ENCODE measurements at places on chromosomes 11 and 22.

GRCh38 chr11:79121351-79121750 is 319.5 kb downstream of the TENM4 start:
- peak; percentile 89 for DNase-seq

- no peak for DNase-seq
Observed at GRCh38 chr11:44247508-44247907, 62.4 kb downstream of the ALX4 start.

DNA sequence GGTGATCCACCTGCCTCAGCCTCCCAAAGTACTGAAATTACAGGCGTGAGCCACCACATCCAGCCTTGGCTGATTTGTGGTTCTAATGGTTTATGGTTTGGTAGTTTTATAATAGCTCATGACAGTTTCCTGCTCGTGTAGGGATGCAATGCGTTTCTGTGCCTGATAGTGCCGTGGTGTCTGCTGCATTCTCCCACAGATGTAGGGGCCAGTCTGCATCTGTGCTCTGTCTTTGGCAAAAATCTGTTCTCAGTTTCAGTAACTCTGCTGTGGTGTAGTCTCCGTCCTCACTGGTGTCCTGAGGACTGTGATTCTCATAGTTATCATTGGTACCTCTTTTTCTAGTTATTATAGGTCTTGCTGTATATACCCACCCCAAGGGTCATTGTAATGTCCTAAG is 16.3 kb downstream of the ST14 start:
- no peak for DNase-seq

DNA sequence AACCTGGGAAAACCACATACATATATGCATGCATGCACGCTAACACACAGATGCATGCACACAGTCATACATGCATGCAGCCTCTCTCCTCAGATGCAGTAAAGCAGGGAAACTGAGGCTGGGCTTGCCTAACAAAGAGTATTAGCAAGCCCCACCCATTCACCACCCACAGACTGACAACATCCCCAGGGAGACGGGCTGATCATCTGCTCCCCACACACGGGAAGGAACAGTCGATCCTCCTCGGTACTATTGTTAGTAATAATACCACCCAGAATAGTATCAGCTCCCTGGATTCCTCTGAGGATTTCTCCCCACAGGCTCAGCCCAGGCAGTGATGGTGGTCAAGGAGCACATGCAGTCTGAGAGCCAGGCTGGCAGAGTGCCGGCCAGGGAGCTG is 41.2 kb downstream of the SLC22A12 start:
- no peak for DNase-seq

DNA sequence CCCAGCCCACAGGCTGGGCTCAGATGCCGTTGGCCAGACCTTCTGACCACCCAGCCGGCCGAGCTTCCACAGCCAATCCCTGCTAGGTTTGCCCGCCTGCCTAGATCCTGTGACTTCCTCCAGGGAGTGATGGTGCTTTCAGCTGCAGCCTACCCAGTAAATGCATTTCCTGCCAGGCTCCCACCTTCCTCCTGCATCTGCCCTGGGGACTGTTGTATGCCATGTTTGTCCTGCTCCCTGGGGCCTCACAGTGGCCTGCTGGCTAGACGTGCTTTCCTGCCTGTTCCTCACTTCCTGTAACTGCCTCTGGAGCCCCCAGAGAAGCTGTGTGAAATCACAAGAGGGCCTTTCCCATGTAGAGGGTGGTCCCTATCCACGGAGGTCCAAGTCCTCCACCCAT is 86.2 kb downstream of the GALNT18 start:
- DNase-seq = no peak

DNA sequence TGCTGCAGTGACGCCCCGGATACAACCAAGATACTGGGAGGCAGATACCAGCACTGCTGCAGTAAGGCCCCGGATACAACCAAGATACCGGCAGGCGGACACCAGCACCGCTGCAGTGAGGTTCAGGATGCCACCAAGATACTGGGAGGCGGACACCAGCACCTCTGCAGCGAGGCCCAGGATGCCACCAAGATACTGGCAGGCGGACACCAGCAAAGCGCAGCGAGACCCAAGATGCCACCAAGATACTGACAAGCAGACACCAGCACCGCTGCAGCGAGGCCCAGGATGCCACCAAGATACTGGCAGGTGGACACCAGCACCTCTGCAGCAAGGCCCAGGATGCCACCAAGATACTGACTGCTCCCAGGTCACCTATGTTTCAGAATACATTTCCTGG is 225.2 kb downstream of the BRD1 start:
- no peak for DNase-seq

- no peak for DNase-seq
Observed at GRCh38 chr11:59154610-59155009, 12.0 kb downstream of the FAM111A start.

DNA sequence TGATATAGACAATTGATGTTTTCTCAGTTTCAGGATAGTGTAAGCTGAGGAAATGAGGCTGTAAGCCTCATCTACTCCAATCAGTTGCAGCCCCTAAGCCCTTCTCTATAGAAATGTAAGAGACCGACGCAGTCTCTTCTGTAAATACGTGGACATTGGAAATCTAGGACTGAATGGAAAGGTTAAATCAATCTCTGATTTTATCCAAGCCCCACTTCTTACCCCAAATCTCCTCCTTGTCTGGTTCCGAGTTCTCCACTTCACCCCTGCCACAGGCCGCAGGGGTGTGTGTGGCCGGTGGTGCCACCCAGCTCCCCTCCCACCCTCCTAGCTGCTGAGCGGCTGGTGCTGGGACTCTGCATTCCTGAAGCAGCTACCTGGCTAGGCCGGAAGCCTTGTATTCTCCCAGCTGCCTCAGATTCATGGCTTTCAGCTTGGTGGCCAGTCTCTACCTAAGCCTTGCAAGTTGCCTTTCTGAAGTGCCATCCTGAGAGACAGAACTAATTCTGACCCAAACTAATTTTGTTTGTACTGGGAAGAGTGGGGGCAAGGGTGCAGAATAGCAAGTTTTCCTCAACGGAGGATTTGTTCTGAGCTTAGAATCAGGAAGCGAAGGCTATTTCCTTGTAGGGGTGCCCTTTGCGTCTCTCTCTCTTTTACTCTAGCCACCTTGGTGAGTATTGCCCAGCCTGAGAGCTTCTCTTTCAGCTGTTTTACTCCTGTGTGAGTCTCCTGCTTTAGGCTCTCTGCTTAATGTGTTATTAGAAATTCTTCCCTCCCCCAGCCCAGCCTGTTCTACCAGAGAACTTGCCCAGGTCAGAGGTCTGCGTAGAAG is 749 bp downstream of the VWA5A start:
- no peak for DNase-seq

- DNase-seq = no peak
Observed at GRCh38 chr11:44633641-44634040, 68.2 kb downstream of the CD82 start.

GRCh38 chr11:118646393-118646792 is 33.1 kb downstream of the TREH start:
- DNase-seq = no peak

GRCh38 chr11:65997286-65997685 is 4.7 kb downstream of the EIF1AD start:
- no peak for DNase-seq

GRCh38 chr11:16973338-16973964 is 40.8 kb downstream of the PLEKHA7 start:
- DNase-seq = no peak

DNA sequence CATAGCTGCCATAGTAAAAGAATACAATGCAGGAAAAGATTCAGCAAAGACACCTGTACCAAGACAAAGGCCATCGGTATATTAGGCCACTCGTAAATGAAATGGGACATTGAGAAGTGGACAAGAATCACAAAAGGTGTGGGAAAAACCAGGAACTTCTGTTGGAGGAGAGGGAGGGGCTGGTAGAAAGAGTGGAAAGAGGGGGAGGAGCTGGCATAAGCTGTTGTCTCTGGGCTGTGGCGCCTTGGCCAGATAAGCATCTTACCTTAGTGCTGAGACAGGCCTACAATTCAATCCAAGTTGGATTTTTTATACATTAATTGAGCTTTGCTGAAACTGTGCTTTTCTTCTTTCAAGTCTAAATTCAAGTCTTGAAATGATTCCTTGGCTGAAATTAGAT is 37.1 kb downstream of the ZNF202 start:
- DNase-seq = no peak

- DNase-seq = no peak
Observed at GRCh38 chr11:134502153-134502550, 90.1 kb upstream of the B3GAT1 start.

GRCh38 chr11:112997857-112998466 is 36.7 kb downstream of the NCAM1 start:
- DNase-seq = no peak

GRCh38 chr11:108370315-108370714 is 97.0 kb downstream of the C11orf65 start:
- DNase-seq = no peak

- DNase-seq = peak; percentile 27
Observed at GRCh38 chr11:113457784-113458183, 17.4 kb downstream of the DRD2 start.

GRCh38 chr22:50581031-50581949 is 1.4 kb downstream of the CHKB start:
- no peak for DNase-seq

DNA sequence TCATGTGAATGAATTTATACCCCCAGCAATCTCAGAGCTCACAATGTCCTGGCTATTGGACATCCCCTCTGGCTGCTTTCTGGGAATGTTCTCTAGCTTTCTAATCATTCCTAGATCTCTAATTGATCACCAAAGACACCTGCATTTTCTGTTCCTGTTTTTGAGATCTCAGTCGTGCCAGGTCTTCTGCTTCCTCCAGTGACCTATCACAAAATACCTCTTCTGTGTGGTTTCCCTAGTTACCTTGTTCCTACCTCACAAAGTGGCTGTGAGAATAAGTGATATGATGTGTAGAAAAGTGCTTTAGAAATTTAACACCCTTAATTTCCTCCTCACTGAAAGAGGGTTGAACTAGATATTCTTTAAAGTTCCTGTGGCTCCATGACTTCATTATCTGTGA is 92.2 kb downstream of the LUZP2 start:
- DNase-seq = no peak

DNA sequence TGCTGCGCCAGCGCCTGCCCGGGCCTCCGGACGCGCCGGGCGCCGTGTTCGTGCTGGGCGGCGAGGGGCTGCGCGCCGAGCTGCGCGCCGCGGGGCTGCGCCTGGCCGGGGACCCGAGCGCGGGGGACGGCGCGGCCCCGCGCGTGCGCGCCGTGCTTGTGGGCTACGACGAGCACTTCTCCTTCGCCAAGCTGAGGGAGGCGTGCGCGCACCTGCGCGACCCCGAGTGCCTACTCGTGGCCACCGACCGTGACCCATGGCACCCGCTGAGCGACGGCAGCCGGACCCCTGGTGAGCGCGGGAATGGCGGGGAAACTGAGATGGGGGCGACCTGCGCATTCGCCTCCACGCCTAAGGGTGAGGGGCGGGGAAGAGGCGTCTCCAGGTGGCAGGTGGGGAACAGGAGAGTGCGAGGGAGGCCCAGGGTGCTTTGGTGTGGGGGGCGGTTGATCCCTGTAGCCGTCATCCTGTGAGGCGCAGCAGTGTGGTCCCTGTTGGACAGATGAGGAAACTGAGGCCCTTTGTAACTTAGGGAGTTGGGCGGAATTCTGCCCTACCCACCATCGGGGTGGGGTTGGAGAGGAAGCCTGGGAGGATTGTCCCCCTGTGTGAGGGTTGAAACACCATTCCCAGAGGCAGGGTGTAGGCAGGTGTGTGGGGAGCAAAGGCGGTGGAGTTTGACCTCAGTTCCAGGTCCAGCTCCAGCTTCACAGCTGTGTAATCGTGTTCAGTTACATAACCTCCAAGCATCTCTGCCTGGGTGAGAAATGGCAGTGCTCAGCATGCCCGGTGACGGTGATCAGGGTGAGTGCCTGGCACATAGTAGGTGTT is 758 bp downstream of the PDXP start:
- no peak for DNase-seq

DNA sequence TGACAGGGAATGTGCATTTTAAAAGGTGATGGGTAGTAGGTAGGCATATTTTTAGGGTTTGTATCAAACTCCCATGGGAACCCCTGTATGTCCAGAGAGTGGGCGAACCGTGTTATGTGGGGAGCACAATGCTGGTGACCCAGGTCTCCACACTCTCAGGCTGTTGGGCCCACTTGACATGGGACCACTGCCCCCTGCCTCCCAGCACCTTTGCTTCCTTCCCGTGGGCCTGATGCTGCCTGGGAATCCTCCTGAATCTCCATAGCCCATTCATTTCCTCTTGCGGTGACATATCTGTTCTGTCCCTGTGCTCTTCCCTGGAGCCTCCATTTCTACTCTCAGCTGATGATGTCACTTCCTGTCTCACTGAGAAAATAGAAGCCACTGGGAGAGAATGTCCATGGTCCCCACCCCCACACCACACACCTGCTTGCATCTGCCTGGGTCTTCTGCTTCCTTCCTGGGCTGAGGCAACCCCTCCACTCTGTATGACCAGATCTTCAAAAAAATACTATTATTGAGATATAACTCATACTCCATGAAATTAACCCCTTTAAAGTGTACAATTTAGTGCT is 55.8 kb upstream of the THY1 start:
- DNase-seq = no peak

GRCh38 chr22:24353121-24353520 is 74.3 kb upstream of the ADORA2A start:
- no peak for DNase-seq

- DNase-seq = no peak
Observed at GRCh38 chr22:50260801-50261614, 475 bp downstream of the MAPK12 start.
